ENCODE measurements at places on chromosomes 2 and 18.

GRCh38 chr2:44063033-44063432, 67.2 kb upstream of the LRPPRC start:
- DNase-seq, result no peak

GRCh38 chr2:143261986-143262385, 132.8 kb downstream of the ARHGAP15 start:
- no peak for DNase-seq

- no peak for DNase-seq
Observed at GRCh38 chr2:26337298-26337697, 8.6 kb upstream of the SELENOI start.

GRCh38 chr2:28779001-28779400, 27.4 kb downstream of the PPP1CB start:
- DNase-seq, result no peak

- no peak for DNase-seq
Observed at GRCh38 chr2:180494286-180494685, 486.1 kb upstream of the UBE2E3 start.

- DNase-seq, result no peak
Observed at GRCh38 chr2:186732843-186733242, 39.0 kb downstream of the FAM171B start.

Data from T47D (cell line).